Small intestine (tissue), 16 donors: ENCODE measurements at places on chromosomes 5 and 9.

DNA sequence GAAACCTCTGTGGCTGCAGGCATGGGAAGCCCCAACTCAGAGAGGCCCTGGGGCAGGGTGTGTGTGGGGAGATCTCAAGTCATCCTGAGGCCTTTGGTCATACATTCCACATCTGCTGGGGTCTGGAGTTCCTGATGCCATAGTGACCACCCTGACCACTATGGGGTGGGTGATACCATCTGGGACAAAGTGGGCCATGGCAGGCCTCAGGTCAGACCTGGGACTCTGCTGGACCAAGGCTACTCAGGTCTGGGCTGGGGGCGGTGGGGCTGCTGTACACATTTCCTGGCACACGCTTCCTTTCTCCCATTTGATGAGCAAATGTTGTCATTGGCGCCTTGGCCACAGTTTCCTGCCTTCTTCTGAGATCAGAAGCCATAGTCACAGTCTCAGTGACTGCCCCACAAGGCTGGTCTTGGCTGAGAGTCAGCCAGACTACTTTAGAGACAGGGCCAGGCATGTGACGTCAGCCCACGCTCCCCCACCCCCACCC lies 15.1 kb upstream of the ACSL6 start:
- no peak for DNase-seq

DNA sequence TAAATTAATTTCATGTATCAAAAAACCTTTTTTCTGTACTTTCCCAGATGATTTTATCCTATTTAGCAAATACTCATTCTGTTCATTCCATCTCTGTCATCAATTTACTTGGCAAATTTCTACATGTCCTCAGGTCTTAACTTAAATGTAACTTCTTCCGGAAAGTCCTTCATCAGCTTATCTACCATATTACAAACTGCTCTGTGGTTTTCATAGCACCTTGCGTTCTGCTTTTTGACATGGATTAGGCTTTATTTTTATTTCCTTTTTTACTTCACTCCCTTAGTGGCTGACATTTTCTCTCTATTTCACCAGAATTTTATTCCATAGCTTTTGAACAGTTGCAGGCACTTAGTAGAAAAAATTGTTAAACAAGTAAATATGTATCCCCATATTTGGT lies 1040.8 kb downstream of the TAF11L14 start:
- DNase-seq = no peak

GRCh38 chr9:77022783-77023440 lies 3.5 kb downstream of the FOXB2 start:
- DNase-seq = no peak

GRCh38 chr5:134090522-134090921 lies 24.0 kb upstream of the TCF7 start:
- no peak for DNase-seq

DNA sequence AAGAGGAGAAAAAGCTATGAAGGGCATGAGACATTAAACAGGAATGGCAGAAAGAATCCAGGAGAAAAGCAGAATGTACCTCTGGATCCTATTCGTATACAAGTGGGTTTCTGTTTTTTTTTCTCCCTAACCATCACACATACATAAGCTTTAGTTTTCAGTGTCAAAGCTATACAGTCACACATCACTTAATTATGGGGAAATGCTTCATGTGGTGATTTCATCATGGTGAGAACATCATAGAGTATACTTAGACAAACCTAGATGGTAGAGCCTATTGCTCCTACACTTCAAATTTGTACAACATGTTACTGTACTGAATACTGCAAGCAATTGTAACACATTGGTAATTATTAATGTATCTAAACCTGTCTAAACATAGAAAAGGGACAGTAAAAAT lies 290.6 kb downstream of the AOPEP start:
- DNase-seq = no peak

DNA sequence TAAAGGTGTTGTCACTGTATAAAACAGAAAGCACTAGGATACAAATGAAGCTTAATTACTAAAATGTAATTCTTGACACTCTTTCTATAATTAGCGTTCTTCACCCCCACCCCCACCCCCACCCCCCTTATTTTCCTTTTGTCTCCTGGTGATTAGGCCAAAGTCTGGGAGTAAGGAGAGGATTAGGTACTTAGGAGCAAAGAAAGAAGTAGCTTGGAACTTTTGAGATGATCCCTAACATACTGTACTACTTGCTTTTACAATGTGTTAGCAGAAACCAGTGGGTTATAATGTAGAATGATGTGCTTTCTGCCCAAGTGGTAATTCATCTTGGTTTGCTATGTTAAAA lies 43.8 kb downstream of the NDFIP1 start:
- DNase-seq = no peak

DNA sequence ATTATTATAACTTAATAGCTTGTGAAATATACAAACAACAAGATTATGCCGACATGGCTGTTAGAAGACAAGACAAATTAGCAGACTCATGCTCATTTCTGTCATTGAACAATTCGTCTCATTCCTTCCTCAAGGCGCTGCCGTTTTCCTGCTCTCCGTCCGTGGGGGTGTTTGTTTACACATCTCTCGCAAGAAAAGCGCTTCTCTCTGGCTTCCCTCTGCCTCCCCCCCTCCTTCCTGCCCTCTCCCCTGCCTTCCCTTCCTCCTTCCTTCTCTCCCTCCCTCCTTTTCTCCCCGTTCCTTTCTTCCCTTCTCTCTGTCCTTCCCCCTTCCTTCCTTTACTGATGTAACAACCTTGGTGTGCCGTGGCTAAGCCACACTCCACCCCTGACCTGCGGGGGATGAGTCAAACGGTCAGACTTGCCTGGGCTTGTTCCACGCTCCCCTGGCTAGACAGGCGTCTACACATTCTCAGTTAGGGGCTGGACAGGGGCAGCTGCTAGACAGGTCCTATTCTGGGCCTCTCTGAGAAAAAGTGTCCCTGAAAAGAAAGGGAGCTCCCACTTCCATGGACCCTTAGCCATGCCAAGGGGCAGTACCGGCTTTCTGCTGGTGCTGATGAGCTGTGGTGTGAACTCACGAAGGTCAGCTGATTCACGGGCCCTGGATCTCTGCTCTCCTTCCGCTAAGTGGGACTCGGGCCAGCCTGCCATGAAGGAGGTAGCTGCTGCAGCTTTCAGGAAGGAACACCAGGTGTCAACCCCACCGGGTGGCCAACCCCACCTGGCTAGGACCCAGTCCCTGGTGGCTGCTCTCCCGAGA lies 32.0 kb upstream of the SPTLC1 start:
- peak; percentile 13 for DNase-seq

GRCh38 chr5:61141801-61142200 lies 20.5 kb downstream of the SMIM15 start:
- DNase-seq = no peak

- DNase-seq = no peak
These were observed 18.1 kb downstream of the KDM3B start for GRCh38 chr5:138370537-138370936.

- DNase-seq = no peak
These were observed 83.8 kb downstream of the DAB2IP start for GRCh38 chr9:121735065-121735792.

GRCh38 chr5:82719368-82719767 lies 357.8 kb downstream of the TMEM167A start:
- no peak for DNase-seq

- no peak for DNase-seq
These were observed 531.4 kb upstream of the RIOK2 start for GRCh38 chr5:97714424-97714823.

DNA sequence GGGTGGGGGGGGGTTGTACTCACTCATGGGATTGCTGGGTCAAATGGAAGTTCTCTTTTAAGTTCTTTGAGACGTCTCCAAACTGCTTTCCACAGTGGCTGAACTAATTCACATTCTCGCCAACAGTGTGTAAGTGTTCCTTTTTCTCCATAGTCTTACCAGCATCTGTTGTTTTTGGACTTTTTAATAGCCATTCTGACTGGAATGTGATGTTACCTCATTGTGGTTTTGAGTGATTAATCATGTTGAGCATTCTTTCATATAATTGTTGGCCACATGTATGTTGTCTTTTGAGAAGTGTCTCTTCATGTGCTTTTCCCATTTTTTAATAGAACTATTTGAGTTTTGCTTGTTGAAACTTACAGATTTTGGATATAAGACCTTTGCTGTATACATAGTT lies 94.9 kb upstream of the PLPPR1 start:
- DNase-seq = no peak
